ENCODE measurements at places on chromosomes 6 and 20. TPM values are rescaled to one million over a fixed set of nuclear protein-coding genes. Genes with fewer than 3 reads are reported as not detected.

DNA sequence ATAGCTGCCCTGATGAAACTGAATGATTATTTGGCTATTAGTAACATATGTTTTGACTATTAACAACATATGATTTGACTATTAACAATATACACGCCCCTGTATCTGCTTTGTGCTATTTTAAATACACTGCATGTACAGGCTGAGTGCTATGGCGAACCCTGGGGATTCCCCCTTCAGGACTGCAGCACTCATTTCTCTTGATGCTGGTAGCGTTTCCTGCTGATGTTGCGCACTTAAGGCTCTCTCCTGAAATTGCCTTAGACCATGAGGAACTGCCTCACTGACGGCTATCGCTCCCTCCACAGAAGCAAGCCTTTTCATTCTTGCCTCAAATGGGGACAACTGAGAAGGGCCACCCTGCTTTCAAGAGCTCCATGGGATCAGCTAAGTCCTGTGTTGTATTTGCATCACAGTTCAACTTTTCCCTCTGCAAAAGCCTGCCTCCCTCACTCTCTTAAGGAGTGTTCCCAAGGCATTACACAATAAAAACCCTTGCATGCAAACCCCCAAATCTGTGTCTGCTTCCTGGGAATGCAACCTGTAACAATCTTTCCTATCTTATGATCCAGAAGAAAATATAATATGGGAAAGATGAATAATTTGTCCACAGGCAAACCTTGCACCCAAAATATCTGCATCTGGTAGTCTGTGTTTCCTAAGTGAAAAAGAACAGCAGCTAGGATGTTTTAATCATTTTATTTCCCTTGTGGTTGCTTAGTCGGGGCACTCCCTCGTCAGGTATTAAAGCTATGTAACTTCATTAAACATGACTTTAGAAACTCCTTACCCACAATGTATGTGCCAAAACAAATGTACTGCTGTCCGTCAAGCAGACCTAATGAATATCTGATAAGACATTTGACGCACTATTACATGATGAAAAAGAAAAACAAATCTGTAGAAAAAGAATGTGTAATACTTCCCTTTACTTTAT is 456.4 kb downstream of the COL12A1 start:
- H3K4me1 ChIP-seq = no peaks in the 10 kb centered on the region
- DNase-seq = no peak
- no peaks in the 10 kb centered on the region for H3K27me3 ChIP-seq
- no peak overlapping the region for H3K4me3 ChIP-seq
- no peak overlapping the region for H3K27ac ChIP-seq
- no peaks in the 10 kb centered on the region for H3K36me3 ChIP-seq

DNA sequence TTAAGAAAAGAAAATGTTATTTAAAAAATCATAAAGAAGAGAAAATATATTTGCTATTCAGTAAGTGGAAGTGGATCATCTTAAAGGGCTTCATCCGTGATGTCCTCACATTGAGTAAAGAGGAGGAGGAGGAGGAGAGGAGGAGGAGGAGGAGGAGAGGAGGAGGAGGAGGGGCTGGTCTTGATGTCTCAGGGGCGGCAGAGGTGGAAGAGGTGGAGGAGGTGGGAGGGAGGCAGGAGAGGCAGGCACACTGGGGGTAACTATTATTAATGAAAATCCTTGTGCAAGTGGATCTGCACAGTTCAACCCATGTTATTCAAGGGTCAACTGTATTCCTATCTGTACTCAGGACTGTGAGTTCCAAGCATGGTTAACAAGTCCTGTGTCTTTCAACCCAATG is 47.0 kb upstream of the EDN1 start:
- DNase-seq = no peak
- H3K4me3 ChIP-seq = no peak overlapping the region
- no peaks in the 10 kb centered on the region for H3K36me3 ChIP-seq
- H3K27ac ChIP-seq = no peak overlapping the region
- H3K4me1 ChIP-seq = no peaks in the 10 kb centered on the region

DNA sequence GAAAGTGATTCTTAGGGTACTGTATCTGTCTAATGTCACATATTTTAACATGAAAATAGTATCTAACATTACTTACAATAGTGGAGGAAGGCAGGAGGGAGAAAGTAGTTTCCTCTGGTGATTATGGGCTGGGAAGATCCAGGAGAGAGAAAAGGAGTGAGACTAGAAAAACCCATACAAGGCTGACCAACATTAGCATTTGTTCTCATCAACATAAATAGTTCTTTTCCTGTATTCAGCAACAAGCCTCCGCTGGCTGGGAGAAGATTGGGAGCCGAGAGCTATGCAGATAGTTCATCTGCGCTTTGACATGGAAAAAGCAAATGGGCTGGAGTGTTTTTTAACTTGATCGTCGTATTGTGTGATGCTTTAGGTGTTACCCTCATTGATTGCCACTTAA is 239.4 kb downstream of the PHACTR1 start:
- no peak overlapping the region for H3K4me3 ChIP-seq
- DNase-seq = no peak
- H3K36me3 ChIP-seq = no peaks in the 10 kb centered on the region
- H3K27ac ChIP-seq = no peak overlapping the region

- H3K27me3 ChIP-seq = peaks cover 43% of the 10 kb centered on the region
- no peaks in the 10 kb centered on the region for H3K36me3 ChIP-seq
- no peak overlapping the region for H3K4me3 ChIP-seq
- no peak overlapping the region for H3K27ac ChIP-seq
- DNase-seq = no peak
These were observed 12.1 kb downstream of the ANKRD60 start for GRCh38 chr20:58216334-58216733.

DNA sequence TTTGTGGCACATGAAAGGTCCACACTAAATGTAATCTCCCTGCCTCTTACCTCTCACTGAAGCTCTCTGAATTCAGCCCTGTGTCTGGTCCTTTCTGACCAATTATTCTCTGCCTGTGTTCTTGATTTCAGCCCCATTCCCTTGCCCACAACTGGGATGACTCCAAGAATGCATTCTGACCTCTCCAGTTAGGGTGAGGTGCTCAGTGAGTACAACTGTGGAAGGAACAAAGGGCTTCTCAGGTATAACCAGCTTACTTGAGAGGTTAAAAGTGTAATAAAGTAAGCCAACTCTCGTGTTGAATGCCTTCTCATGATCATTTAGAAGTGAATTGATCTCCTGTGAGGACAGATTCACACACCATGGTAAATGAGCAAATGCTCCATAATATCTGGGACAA is 88.1 kb downstream of the GCLC start:
- no peak for DNase-seq
- H3K4me3 ChIP-seq = no peak overlapping the region
- H3K27me3 ChIP-seq = no peaks in the 10 kb centered on the region

DNA sequence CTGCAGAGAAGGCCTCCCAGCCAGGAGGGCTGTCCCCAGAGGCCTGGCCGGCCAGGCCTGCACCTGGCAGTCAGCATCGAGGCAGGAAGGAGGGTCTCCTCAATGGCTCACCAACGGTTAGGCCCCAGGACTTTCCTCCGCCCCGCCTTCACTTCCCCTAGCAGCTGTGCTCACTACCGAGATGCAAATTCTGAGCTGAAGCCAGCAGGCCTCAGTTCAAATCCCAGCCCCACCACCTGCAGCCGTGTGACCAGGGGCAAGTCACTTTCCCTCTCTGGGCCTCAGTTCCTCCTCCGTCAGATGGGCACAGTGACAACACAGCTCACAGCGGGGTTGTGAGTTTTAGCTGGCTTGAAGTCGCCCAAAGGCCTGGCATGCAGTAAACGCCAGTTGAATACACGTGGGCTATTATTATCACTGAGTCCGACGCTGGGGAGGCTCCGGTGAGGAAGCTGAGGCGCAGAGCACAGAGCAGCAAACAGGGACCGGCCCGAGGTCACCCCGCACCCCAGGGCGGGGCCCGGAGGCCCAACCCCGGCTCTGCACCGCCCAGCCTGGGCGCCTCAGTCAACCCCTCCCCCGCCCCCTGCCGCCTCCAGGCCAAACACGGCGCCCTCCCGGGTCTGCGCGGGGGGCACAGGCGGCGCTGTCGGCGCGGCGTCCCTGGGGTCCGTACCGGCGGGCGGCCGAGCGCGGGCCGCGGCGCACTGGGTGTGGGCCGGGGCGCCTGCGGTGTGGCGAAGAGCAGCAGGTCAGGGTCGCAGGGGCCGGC is 671 bp downstream of the E2F1 start:
- peaks cover 46% of the 10 kb centered on the region for H3K4me1 ChIP-seq
- no peak for DNase-seq
- H3K27me3 ChIP-seq = no peaks in the 10 kb centered on the region
- H3K27ac ChIP-seq = no peak overlapping the region

DNA sequence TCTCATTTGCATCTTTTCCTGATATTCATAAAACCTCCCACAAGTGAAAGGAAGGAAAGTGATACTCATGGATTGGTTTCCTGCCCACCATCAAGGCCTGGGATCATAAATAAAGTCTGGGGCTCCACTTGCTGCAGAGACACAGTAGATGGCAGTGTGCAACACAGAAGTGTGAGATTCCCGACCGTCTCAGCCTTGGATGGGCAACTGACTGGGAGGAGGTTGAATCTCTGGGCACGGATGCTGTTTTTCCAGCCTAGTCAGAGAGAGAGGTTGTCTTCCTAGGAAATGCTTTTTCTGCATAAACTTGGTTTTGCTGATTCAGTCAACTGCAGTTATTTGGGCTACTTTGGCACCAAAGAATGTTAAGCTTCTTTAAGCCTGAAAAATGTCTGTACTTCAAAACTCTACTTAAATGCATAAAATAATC is 9.9 kb upstream of the RFPL4B start:
- H3K36me3 ChIP-seq = no peaks in the 10 kb centered on the region
- peak; percentile 19 for DNase-seq
- no peak overlapping the region for H3K27ac ChIP-seq

Gene TCF15
- total RNA-seq = 4.6 TPM

Gene SAMD10
- total RNA-seq = 3.8 TPM

Gene PPP1R16B
- total RNA-seq = 2.7 TPM

Gene GNAS
- 1,616 TPM for total RNA-seq

Gene DEFB124
- not detected for total RNA-seq

Gene BEND6
- total RNA-seq = 1.8 TPM

Data from heart right ventricle (tissue), 16 donors.